Muscle of leg (tissue), 16 donors: ENCODE measurements at places on chromosomes 3 and 15. TPM values are rescaled to one million over a fixed set of nuclear protein-coding genes. Genes with fewer than 3 reads are reported as not detected.

Gene CHDH
- polyA plus RNA-seq, result 1.1 TPM

DNA sequence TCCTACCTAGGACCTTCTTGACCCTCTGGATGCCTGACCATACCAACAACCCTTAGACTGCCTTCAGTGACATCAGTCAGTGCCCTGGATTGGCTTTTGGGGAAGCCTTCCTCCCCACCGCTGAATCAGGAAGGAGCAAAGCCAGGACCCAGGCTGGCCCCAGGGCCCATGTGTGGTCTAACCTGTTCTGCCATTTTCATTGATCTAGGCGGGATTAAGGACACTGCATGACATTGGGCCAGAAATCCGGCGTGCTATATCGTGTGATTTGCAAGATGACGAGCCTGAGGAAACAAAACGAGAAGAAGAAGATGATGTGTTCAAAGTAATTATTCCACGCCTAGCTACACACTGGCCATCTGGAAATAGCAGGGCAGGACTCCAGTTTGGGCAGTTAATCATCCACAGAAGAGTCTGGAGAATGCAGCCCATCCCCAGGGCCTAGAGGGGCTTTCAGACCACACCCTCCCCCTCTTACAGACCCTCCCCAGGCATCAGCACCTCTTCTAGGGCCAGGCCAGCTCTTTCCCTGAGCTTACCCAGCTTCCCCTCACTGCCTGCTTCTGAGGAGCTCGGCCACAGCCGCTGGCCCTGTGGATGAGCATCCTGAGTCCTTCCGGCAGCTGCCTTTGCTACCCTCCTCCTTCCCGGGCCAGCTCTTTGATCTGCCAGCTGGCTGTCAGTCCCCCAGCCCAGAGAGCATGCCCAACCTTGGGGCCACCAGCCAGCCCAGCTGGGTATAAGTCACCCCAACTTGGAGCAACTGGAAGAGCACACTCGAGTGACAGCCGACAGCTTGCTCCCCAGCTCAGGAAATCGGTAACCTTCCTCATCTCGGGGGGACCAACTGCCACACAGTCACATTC is 45.9 kb downstream of the CHDH start:
- no peak for DNase-seq

- peak; percentile 29 for DNase-seq
These were observed 166.1 kb downstream of the PYDC2 start for GRCh38 chr3:191627064-191627463.

- DNase-seq, result no peak
These were observed 29.6 kb downstream of the SFMBT1 start for GRCh38 chr3:53016236-53016635.
